H54 (cell line): ENCODE measurements at places on chromosomes 3 and 15.

DNA sequence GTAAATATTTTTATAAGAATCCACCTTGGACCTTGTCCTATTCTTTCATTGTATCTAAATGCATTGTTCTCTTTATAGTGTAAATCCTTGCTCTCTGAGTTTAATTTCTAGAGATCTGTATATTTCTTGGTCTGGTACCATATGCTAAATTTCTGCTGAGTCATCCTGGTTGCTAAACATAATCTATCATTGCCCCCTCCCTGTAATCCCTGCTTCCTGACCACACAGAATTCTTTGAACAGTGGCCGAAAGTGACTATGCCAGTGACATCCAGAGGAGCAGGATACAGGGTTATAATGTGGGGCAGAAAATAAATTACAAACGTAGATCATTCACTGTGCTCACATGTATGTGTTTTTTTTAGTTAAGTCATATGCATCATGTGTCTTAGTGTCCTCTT lies 143.1 kb downstream of the DIPK2A start:
- no peak for DNase-seq

DNA sequence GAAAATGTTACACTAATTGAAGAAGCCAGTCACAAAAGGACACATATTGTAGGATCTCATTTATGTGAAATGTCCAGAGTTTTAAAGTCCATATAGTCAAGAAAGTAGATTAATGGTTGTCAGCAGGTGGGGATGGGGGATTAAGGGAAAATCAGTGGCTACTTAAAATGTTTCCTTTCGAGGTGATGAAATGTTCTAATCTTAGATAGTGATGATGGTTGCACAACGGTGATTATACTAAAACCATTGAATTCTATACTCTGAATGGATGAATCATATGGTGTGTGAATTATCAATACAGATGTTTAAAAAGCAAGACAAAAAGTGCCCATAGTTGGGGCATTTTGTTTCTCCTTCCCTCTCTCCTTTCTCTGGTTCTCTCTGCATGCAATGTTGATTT lies 164.6 kb downstream of the ATG7 start:
- no peak for DNase-seq

GRCh38 chr3:13145826-13146642 lies 72.8 kb upstream of the IQSEC1 start:
- no peak for DNase-seq

GRCh38 chr15:89660556-89660955 lies 5.3 kb upstream of the KIF7 start:
- no peak for DNase-seq

DNA sequence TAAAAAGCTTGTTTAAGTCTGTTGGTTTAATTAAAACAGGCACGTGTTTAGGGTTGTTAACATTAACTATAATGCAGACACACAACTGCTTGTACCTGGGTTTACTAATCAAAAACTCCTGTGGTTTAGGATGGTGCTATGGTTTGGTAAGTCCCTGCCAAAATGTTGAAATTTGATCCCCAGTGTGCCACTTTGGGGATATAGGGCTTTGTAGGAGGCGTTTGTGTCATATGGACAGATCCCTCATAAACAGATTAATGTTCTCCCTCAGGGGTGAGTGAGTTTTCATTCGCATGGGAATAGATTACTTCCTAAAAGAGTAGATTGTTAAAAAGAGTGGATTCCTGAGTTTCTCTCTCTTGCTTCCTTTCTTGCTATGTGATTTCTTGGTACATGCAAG lies 18.7 kb upstream of the GK5 start:
- no peak for DNase-seq

DNA sequence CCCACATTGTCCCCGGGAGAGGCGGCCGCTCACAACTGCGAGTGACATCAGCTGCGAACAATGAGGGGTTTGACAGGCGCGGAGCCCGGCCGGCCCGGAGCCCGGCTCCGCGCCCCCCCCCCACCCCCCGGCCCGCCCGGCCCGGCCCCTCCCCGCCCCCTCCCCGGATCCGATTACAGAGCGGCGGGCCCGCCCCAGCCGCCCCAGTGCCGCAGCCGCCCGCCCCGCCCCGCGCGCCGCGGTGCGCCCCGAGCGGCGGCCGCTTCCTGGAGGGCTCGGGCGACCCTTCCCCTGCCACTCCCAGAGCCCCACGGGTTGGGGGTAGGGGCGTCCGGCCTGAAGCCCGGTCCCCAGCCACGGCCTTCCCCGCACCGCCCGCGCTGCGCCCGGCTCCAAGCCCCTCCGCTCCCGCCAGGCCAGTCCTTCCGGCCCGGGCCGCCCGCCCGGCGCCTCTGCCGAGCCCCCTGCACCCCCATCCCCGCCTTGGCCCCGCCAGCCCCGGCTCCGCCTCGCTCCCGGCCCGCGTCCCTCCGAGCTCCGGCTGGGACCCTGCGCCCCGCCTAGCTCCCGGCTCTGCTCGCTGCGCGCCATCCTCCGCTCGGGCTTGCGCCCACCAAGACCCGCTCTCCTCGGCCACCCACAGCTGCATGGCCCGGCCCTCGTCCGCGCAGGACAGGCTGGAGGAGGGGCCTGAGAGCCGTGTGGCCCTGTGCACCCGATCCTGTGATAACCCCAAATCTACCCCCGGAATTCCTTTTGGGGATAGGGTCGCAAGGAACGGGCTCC lies at the start of gene PCBP4:
Gene PCBP4 (minus strand): TSS at position 71 of the 786 bp plus-strand sequence. CDS start 6,214 bp downstream, outside the sequence.
- peak; percentile 58 for DNase-seq

GRCh38 chr3:127063916-127064315 lies 81.0 kb downstream of the PLXNA1 start:
- no peak for DNase-seq

- DNase-seq: no peak
Observed at GRCh38 chr15:38690719-38691332, 126.2 kb upstream of the RASGRP1 start.

DNA sequence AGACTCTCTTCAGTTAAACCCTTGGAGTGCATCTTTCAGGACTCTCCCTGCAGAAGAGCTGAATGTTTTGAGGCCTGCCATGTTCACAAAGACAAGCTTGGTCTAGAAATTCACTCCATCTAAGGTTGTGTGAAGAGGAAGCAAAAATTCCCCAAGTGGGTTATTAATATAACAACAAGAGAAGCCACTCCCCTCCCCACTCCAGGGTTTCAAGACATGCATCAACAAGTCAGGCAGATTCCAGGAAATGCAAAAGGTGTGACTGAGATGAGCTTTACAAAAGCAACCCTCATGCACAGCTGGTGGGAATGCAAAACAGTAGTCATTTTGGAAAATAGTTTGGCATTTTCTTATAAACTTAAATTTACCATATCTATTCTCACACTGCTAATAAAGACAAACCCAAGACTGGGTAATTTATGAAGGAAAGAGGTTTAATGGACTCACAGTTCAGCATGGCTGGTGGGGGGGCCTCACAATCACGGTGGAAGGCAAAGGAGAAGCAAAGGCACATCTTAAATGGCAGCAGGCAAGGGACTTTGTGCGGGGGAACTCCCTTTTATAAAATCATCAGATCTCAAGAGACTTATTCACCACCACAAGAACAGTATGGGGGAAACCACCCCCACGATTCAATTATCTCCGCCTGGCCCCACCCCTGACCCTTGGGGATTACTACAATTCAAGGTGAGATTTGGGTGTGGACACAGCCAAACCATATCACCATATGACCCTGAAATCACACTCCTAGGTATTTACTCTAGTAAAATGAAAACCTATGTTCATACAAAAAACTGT lies 31.3 kb downstream of the TARS3 start:
- no peak for DNase-seq
